ENCODE measurements at places on chromosomes 16 and 17. TPM values are rescaled to one million over a fixed set of nuclear protein-coding genes. Genes with fewer than 3 reads are reported as not detected.

Gene KRT40
- 0.29 TPM for total RNA-seq

DNA sequence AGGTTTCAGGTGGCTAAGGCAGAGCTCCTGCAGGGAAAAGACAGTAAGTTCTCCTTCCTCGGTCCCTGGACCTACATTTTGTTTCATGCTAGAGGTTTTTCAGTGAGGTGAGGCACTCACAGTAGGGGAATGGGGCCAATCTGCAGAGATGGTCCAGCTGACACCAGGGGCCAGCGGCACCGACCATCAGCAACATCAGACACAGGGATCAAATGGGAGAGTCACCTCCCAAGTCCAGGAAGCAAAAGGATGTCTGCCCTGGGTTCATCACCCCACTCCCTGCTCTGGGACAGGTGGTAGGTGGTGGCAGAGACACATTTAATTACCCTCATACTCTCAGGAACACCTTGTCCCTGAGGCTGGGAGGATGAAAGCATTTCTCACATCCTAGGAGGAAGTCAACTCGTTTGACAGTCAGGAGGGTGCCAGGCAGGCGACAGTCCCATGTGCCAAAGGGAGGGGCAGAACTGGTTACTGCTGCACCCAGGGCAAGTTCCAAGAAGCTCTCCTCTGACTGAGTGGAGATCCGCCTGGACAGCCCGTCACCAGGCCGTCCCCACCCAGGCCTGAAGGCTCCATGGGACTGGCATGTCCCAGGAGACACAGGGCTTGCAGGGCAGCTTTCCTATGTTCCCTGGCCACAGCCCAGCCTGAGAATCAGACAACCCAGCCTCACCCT, 19.2 kb downstream of the ATP6V0D1 start:
- no peak overlapping the region for H3K4me3 ChIP-seq
- H3K36me3 ChIP-seq, result no peaks in the 10 kb centered on the region
- H3K27me3 ChIP-seq, result no peaks in the 10 kb centered on the region
- peak; percentile 94 for DNase-seq
- peak overlapping the region; percentile 92 for H3K27ac ChIP-seq

Gene GUCY2D
- 0.15 TPM for total RNA-seq

- no peaks in the 10 kb centered on the region for H3K36me3 ChIP-seq
- no peak overlapping the region for H3K27ac ChIP-seq
- peaks cover 13% of the 10 kb centered on the region for H3K27me3 ChIP-seq
These were observed 2.8 kb downstream of the RBFOX3 start for GRCh38 chr17:79607940-79608623.

DNA sequence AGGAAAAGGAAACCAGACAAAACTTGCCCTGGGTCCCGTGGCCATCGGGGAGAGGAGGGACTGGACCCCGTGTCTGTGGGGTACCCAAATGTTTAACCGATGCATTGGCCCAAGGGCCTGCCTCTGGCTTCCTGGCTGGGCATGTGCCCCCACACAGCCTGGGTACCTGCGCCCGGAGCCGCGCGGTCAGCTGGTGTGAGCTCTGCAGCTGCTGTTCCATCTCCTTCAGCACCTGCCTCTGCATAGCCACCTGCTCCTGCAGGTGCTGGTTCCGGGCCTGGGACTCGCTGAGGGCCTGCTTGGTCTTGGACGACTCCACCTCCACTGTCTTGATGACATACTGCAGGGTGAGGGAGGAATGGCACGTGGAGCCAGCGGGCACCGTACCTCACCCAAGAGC, 31.9 kb downstream of the KIFC3 start:
- no peak overlapping the region for H3K4me3 ChIP-seq
- H3K27me3 ChIP-seq, result no peaks in the 10 kb centered on the region
- H3K27ac ChIP-seq, result no peak overlapping the region
- no peaks in the 10 kb centered on the region for H3K36me3 ChIP-seq

Gene SLC16A11
- total RNA-seq, result 3.6 TPM

GRCh38 chr16:86353148-86353547, 157.2 kb upstream of the FOXF1 start:
- H3K4me3 ChIP-seq, result no peak overlapping the region
- peaks cover 86% of the 10 kb centered on the region for H3K27me3 ChIP-seq
- H3K27ac ChIP-seq, result no peak overlapping the region
- DNase-seq, result no peak
- no peaks in the 10 kb centered on the region for H3K4me1 ChIP-seq

Gene TNFRSF12A
- 36.7 TPM for total RNA-seq

Gene SREBF1
- 81.3 TPM for total RNA-seq

- H3K4me3 ChIP-seq, result no peak overlapping the region
These were observed 514.4 kb upstream of the SALL1 start for GRCh38 chr16:51665436-51665998.

GRCh38 chr17:32912218-32912897, 15.6 kb upstream of the TMEM98 start:
- peak overlapping the region; percentile 72 for H3K27ac ChIP-seq
- no peaks in the 10 kb centered on the region for H3K4me1 ChIP-seq
- peak overlapping the region; percentile 29 for H3K4me3 ChIP-seq
- peak; percentile 68 for DNase-seq
- H3K36me3 ChIP-seq, result no peaks in the 10 kb centered on the region

DNA sequence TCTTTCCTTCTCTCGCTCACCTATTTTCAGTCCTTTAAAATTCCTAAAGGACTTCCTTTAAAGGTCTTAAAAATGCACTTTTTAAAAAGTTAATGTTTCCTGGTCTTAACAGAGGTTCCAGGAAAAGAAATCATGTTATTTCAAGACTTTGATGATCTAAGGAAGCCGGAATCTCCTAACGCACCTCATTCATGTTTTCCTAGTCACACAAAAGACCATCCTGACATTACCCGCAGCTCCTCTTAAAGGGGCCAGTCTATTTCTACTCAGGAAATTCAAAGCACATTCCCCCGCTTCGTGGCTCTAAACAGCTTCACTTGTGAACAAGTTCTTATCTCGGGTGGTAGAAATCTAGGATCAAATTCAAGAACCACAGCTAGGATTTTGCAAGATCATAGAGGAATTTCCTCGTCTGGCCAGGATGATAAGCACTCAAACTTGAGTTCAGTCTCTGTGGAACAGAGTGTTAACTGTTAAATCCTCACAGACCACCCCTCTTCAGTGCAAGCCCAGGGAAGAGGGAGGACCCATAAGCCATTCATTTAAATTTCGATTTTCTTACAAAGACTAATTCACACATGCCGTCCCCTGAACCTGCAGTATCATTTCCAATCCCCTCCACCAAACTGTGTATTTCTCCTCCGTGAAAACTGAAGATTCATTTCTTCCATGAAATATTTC, 137.1 kb upstream of the AXIN2 start:
- no peak overlapping the region for H3K4me3 ChIP-seq
- no peaks in the 10 kb centered on the region for H3K27me3 ChIP-seq
- H3K27ac ChIP-seq, result no peak overlapping the region
- no peaks in the 10 kb centered on the region for H3K4me1 ChIP-seq

GRCh38 chr17:19487024-19487600, 46.5 kb upstream of the SLC47A1 start:
- no peaks in the 10 kb centered on the region for H3K27me3 ChIP-seq
- H3K36me3 ChIP-seq, result no peaks in the 10 kb centered on the region
- no peak for DNase-seq
- H3K4me1 ChIP-seq, result peaks cover 13% of the 10 kb centered on the region
- peak overlapping the region; percentile 64 for H3K27ac ChIP-seq

GRCh38 chr16:68792465-68793324, 50.6 kb upstream of the TANGO6 start:
- H3K4me3 ChIP-seq, result no peak overlapping the region
- H3K36me3 ChIP-seq, result no peaks in the 10 kb centered on the region
- H3K4me1 ChIP-seq, result peaks cover 10% of the 10 kb centered on the region
- no peaks in the 10 kb centered on the region for H3K27me3 ChIP-seq

DNA sequence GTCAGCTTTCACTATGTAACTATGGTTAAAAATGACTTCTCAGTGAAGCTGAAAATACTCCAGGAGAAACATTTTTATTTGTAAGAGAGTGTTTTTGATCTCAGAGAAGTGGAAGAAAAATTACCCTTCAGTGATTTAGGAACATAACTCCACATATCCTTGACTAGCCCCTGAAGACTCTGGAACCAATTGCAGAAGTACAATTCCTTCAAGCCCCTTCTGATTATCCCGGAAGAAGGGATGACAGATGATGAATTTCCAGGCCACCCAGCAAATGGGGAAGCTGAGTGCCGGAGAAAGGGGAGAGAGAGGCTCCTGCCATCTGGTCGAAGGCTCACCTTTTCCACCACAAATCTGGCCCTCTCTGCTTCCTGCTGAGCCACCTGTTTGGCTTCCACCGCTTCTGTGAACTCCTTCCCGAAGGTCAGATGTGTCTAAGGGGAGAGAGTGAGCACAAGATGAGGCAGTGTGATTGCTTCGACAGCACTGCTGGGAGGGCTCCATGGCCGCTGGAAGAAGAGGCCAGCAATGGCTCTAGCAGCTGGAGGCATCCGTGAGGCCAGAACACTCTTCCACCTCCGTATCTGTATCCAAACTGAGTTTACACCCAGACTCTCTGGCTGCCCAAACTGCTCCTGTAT, 8.1 kb downstream of the PHB1 start:
- peaks cover 8% of the 10 kb centered on the region for H3K36me3 ChIP-seq
- H3K4me1 ChIP-seq, result peaks cover 19% of the 10 kb centered on the region
- no peak for DNase-seq
- no peak overlapping the region for H3K4me3 ChIP-seq

DNA sequence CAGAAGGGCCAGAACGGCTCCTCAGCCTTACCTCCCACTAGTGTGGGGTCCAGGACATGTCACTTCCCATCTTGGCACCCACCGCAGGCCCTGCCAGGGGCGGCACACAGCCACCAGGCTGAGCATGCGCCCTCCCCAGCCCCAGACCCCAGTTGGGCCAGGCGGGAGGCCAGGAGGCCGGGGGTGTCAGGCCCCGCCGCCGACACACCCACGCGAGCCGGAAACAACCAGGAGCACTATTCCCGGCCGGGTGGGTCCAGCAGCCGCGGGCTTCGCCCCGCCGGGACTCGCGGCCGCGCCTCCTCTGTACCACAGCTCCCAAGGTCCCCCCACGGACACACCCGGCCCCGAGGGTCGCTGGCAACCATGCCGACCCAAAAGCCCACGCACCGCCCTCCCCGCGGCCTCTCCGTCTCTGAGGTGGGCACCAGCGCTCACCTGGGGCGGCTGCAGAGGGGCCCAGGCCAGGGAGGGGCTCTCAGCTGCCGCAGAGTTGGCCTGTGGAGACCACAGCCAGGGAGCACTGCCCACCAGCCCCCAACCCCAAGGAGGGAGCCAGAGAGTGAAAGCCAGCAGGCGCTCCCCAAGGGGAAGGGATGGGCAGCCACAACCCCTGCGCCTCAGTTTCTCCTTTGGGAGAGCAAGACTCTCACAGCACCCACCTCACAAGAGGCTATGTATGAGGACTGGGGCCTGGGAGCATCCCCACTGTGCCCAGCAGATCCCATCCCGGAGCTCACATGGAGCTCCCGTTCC, 18.0 kb downstream of the B9D1 start:
- no peak for DNase-seq
- peaks cover 11% of the 10 kb centered on the region for H3K4me1 ChIP-seq
- no peak overlapping the region for H3K4me3 ChIP-seq

GRCh38 chr16:87003414-87003755, 313.8 kb downstream of the C16orf95 start:
- no peaks in the 10 kb centered on the region for H3K4me1 ChIP-seq
- no peak overlapping the region for H3K4me3 ChIP-seq
- H3K27ac ChIP-seq, result no peak overlapping the region
- H3K27me3 ChIP-seq, result no peaks in the 10 kb centered on the region

DNA sequence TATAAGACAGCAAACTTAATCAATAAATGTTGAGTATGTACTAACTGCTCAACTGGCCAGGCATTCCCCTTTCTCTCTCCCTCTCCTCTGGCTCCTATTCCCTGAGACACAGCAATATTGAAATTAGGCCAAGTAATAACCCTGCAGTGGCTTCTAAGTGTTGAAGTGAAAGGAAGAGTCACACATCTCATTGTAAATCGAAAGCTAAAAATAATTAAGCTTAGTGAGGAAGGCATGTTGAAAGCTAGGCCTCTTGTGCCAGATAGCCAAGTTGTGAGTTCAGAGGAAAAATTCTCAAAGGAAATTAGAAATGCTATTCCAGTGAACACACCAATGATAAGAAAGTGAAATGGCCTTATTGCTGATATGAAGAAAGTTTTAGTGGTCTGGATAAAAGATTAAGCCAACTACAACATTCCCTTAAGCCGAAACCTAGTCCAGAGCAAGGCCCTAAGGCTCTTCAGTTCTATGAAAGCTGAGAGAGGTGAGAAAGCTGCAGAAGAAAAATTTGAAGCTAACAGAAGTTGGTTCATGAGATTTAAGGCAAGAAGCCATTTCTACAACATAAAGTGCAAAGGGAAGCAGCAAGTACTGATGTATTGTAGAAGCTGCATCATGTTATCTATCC, 35.4 kb upstream of the ABCC11 start:
- H3K36me3 ChIP-seq, result no peaks in the 10 kb centered on the region
- no peaks in the 10 kb centered on the region for H3K4me1 ChIP-seq

- no peaks in the 10 kb centered on the region for H3K36me3 ChIP-seq
- H3K27me3 ChIP-seq, result no peaks in the 10 kb centered on the region
- no peak overlapping the region for H3K4me3 ChIP-seq
- no peak overlapping the region for H3K27ac ChIP-seq
- no peak for DNase-seq
- no peaks in the 10 kb centered on the region for H3K4me1 ChIP-seq
These were observed 55.8 kb downstream of the CCDC182 start for GRCh38 chr17:57689254-57689653.

GRCh38 chr17:48102043-48102750, 919 bp upstream of the CBX1 start:
- DNase-seq, result no peak
- H3K27ac ChIP-seq, result no peak overlapping the region
- no peaks in the 10 kb centered on the region for H3K36me3 ChIP-seq

DNA sequence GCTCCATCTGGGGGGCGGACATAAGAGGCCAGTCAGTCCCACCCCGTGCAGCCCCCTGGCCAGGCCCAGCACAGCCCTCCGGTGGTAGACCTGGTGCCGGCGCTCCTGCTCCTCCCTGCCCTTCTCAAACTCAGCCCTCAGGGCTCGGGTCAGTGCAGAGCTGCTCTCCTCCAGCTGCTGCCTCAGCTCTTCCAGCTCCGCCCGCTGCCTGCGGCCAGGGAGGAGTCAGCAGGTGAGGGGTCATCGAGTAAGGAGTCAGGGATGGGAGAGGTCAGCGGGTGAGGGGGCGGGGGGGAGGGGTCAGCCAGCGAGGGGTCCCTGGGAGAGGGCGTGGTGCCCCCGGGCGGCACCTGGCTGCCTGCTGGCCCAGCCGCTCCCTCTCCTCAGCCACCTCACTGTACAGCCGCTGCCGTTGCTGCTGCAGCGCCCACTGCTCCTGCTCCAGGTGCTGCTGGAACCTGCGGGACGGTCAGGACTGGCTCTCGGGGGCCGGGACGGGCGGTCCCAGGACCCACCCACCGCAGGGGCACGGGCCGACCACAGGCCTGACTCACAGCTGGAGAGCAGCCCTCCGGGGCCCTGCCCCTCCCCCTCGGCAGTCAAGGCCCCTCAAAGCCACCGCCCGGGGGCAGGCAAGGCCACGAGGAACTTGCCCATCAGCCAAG, 26.5 kb upstream of the AATK start:
- no peaks in the 10 kb centered on the region for H3K4me1 ChIP-seq
- H3K4me3 ChIP-seq, result no peak overlapping the region
- no peaks in the 10 kb centered on the region for H3K36me3 ChIP-seq
- no peak overlapping the region for H3K27ac ChIP-seq

Gene USP43
- total RNA-seq, result 6.1 TPM

- DNase-seq, result no peak
- no peaks in the 10 kb centered on the region for H3K36me3 ChIP-seq
- H3K27ac ChIP-seq, result peak overlapping the region; percentile 70
- H3K4me3 ChIP-seq, result no peak overlapping the region
- no peaks in the 10 kb centered on the region for H3K27me3 ChIP-seq
These were observed 17.0 kb upstream of the KRT20 start for GRCh38 chr17:40901981-40902474.

Gene CCR7
- total RNA-seq, result 0.16 TPM
